ENCODE measurements at places on chromosomes 5 and 9.

- DNase-seq: no peak
Measured at GRCh38 chr5:38872826-38873225, 27.0 kb downstream of the OSMR start.

DNA sequence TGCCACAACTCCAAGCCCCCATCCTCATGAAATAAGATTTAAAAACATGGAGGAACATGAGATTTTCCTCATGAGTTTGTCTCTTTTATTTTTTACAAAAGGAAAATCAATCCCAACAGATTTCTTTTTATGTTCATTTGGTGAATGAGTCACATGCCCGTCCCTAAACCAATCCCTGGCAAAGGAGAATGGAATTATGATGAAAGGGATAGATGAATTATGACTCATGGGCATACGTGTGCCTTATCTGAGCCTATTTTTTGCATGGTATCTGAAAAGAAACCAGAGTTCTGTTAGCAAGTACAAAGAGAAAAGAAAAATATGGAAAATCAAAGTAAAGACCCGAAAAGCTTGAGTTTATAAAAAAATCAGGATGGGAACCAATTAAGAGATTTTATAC lies 267.5 kb upstream of the TMEM161B start:
- no peak for DNase-seq

DNA sequence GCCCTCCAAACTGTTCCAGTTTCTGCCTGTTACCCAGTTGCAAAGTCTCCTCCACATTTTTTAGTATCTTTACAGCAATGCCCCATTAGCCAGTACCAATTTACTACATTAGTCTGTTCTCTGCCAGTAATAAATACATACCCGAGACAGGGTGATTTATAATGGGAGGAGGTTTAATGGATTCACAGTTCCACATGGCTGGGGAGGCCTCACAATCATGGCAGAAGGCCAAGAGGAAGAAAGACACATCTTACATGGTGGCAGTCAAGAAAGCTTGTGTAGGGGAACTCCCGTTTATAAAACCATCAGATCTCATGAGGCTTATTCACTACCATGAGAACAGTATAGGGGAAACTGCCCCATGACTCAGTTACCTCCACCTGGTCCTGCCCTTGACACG lies 600.7 kb upstream of the CDH6 start:
- no peak for DNase-seq

DNA sequence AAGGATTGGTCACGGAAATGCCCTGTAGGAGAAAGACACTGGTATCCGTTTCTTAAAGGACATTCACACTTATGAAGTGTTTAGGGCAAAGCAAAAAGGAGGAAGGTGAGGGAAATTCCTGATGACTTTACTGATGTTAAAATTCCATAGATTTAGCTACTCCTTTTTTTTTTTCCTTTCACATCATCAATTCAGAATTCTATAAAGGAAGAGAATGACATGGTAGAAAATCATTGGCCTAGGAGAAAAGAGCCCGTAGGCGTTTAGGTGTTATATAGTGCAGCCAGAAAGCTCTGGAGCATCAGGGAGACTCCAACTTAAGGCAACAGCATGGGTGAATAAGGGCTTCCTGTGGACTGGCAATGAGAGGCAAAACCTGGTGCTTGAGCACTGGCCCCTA lies at the start of gene TSLP:
TSS of gene TSLP (plus strand) at position 301 of the 400 bp plus-strand sequence. CDS start 178 bp downstream, outside the sequence.
- DNase-seq: no peak

DNA sequence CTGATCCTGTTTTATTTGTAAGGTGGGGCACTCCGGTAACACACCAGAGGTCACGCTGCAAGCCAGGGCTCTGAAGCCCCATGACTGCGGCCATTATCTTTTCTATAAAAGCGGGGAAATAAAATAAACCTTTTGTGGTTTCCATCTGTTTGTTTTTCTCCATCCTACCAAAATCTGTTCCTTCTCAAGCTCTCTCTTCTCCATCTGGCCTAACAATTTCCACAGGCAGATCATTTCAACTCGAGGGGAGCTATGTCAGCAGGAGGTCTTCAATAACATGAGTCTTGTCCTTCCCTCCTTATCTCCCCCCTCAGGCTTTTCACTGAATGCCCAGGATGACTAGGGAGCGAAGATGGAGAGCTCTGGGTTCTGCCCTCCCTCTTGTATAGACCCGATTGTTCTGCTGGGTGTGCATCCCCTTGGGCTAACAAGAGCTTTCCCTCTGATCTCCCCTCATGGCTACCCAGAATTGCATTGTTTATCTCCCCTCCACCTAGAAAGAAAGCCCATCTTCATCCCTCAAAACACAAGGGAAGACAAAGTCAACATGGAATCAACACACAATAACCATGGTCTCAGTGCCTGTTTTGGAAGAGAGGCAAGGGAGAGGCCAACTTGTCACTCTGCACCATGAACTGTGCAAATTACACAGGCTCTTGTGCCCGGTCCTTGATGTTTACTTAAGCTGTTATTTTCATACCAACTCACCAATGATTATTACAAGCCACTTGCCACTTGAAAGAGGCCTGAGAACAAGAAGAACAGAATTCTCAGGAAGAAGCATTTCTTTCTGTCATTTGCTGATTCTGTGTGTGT lies 187.8 kb downstream of the FANCC start:
- no peak for DNase-seq

DNA sequence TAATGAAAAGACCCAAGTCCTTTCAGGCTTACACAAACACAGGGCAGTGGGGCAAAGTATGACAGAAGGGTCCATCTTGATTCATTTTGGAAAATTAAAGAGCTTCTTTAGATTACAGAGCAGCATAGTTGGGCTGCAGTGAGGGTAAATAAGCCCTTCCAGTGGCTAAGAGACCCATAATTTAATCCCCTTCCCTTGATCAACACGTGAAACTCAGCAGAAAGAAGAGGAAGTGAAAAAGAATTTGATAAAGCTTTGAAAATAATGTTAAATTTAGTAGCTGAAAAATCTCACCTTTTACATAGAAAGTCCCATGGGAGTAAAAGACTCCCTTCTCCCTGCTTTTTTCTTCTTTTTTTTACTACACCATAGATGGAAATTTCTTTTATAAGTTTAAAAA lies 87.6 kb downstream of the FREM1 start:
- DNase-seq: no peak

DNA sequence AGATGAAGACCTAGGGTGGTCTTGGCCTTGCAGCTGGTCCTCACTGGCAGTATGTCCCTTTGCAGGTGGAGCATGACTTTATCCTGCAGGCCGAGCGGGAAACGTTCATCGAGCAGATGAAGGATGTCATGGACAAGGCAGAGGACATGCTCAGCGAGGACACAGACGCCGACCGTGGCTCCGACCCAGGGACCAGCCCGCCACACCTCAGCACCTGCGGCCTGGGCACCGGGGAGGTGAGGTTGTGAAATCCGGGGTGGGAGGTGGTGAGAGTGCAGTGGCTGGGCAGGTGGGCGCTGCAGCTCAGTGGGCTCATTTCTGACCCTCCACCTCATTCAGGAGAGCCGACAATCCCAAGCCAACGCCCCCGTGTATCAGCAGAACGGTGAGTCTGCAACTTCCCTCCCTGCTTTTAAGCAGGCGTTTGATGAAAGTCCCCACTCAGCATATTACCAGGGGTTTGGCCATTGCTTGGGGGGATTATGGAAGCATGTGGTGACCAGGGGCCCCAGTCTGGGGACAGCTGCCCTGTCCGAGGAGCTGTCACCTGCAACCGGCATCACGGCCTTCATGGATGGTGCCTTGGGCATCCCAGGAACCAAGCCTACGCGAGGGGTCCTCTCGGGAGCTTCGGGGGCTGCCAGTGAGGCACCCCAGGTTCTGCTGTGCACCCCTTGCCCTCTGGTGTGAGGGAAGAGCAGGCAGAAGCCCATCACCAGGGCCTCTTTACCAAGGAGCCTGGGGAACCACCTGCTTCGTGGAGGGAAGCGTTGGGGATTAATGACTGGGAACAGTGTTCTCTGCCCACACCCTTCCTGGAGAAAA lies 84.0 kb downstream of the WNK2 start:
- DNase-seq: no peak

GRCh38 chr9:71602652-71603051 lies 165.7 kb downstream of the CEMIP2 start:
- DNase-seq: no peak

- no peak for DNase-seq
Measured at GRCh38 chr5:109156885-109157284, 252.9 kb downstream of the PJA2 start.

GRCh38 chr5:41526699-41527098 lies 16.3 kb upstream of the PLCXD3 start:
- no peak for DNase-seq

- no peak for DNase-seq
Measured at GRCh38 chr9:9392755-9393154, 1220.0 kb downstream of the PTPRD start.

DNA sequence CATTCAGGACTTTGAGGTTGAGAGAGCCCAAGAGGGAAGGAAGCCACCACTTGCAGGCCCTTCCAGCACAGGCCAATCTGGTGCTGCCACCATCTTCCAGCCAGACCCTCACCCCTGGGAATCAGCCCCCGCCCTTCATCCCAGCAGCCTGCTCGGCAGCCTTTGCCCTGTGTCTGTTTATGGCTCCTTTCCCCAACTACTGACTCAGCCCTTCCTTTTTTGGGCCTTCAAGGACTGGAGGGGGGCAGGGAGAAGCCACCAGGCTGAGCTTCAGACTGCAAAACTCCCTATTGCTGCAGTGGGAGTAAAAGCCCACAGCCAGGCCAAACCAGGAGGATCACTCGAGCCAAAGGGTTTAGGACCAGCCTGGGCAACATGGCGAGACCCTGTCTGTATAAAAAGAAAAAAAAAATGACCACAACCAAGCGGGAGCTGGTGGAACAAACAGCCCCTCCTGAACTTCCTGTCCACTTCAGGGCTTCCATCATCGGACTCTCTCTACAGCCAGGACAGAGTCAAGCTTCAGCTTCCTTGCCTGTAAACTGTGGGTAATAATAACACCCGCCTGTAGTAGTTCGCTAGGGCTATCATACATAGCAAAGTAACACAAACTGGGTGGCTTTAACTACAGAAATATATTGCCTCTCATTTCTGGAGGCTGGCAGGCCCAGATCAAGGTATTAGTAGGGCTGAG lies 85.9 kb upstream of the IL17B start:
- no peak for DNase-seq

DNA sequence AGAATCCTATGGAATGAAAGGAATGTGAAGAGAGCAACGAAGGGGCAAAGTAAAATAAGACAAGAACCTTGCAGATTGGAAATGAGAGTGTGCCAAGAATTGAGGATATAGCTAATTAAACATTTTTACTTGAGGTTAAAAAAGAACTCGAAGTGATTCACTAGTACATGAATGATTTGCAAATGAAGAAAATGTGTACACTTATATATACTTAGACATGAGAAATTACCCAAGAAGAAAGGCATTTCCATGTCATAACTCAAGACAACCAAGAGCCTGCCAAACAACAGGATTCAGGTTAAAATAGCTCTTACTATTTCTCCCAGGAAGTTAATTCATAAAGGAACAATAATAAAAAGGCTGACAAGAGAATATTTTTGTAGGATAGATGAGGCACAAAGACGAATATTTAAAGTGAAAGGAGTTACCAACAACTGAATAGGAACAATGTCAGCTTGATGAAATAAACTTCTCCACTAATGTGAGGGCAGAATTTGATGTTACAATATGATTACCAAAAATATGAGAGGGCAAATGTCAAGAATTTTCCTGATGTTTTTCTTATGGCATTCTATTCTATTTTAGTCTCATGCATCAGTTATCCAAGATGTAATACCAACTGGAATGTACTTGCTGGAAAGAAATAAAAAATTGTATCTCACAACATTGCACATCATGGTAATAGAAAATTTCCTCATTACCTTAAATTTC lies 18.9 kb upstream of the NPR3 start:
- DNase-seq: no peak

DNA sequence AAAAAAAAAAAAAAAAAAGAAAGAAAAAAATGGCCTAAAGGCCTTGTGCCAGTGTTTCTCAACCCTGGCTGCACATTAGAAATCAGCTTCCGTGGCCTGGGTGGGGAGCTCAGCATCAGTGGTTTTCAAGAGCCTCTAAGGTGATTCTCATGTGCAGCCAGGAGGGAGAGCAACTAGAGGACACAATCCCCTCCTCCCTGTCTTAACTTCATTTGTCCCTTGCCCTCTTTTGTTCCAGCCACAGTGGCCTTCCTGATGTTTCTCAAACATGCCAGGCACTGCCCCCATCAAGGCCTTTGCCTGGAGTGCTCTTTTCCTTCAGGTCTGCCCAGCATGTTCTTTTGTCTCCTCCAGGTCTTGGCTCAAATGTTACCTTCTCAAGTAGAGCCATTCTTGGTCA lies 42.4 kb downstream of the HOMER1 start:
- no peak for DNase-seq

GRCh38 chr5:170421826-170422225 lies 32.7 kb upstream of the KCNMB1 start:
- DNase-seq: no peak

- no peak for DNase-seq
Measured at GRCh38 chr9:30120666-30121065, 2263.8 kb upstream of the ACO1 start.

DNA sequence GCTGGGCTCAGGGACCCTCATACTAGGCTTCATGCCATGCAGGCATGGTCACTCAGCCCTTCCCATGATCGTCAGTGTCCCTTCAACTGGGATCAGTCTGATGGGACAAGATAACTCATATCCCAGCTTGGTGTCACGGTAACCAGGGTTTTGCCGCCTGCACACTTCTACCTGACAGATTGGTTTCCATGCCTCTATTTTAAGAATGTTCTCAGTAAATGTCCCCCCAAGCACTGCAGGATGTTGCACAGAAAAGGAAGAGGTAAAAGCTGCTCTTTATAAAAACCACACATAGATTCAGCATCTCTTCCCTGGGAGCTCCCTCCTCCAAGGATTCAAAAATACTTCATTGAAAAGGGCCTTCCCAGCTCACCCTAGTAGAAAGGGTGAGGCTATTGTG lies 56.1 kb downstream of the SLIT3 start:
- DNase-seq: no peak

GRCh38 chr9:119164716-119165115 lies 204.5 kb downstream of the BRINP1 start:
- no peak for DNase-seq

- DNase-seq: no peak
Measured at GRCh38 chr9:112757282-112757883, 6.8 kb downstream of the SNX30 start.

GRCh38 chr9:116387934-116388698 lies 234.5 kb downstream of the PAPPA start:
- DNase-seq: no peak

DNA sequence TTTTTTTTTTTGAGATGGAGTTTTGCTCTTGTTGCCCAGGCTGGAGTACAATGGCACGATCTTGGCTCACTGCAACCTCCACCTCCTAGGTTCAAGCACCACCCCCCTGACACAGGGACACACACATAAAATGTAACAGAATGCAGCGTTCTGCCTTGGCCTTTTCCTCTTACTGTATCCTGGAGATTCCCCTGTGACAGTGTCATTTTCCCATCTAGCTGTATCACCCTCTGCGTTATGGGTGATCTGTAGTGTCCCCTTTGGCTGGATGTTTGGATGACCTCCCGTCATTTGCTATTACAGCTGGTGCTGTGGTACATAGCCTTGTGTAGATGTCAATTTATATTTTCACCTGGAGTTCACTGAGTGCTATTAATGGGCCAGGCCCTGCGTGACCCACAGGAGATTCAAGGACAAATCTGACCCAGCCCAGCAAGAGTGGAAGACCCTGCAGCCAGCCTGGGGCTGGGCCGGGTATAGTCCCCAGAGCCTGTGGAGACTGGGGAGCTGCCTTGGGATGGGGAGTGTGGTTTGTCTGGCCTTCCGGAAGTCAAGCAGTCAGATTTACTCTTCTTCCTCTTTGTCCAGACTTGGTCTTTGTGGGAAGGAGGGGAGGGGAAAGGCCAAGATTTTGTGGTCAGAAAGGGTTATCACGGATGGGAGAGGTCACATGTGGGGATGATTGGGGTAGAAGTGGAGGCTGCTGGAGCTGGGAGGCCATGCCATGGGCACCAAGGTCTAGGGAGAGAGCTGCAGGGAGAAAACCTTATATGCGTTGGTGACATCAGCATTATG lies 43.6 kb downstream of the ERGIC1 start:
- no peak for DNase-seq

Measured in erythroblast (primary cell).